Right lung (tissue), 10 donors: ENCODE measurements at places on chromosomes 3 and 15. TPM values are rescaled to one million over a fixed set of nuclear protein-coding genes. Genes with fewer than 3 reads are reported as not detected.

DNA sequence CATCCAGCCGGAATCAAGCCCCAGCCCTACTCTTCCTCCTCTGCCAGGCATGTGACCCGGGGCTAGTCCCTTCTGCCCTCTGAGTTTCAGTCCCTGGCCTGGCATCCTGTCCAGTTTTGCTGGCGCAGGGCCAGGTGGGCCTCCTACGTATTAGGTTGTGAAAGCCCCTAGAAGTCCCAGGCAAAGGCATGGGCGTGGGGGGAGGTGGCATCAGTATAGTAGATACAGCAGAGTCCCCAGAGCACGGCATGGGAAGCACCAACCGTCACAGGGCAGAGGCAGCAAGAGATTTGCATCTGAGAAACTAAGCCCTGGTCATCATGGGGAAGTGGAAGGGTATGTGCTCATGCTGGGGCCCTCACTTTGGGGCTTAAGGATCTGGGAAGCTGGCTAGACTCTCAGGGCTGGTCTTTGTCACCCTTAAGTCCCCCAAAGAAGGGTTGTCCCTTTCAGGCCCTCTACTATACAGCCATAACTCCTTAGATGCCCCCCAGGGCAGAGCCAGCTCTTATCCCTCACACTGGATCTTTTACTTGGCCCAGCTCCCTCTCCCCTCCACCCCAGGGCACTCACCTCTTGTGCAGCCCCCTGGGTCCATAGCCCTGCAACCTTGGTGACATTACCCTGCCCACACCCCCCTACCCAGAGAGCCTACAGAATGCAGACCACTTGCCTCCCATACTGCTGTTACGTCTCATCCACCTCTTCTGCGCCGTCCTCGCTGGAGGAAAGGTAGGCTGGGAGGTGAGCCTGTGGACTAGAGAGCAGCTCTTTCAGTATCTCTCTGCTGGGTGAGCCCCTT is 11.3 kb downstream of the NBEAL2 start:
- no peak for DNase-seq

- DNase-seq: no peak
These were observed 9.2 kb upstream of the SLC6A1 start for GRCh38 chr3:10983219-10983916.

GRCh38 chr3:54304877-54305276 is 182.5 kb downstream of the CACNA2D3 start:
- no peak for DNase-seq

DNA sequence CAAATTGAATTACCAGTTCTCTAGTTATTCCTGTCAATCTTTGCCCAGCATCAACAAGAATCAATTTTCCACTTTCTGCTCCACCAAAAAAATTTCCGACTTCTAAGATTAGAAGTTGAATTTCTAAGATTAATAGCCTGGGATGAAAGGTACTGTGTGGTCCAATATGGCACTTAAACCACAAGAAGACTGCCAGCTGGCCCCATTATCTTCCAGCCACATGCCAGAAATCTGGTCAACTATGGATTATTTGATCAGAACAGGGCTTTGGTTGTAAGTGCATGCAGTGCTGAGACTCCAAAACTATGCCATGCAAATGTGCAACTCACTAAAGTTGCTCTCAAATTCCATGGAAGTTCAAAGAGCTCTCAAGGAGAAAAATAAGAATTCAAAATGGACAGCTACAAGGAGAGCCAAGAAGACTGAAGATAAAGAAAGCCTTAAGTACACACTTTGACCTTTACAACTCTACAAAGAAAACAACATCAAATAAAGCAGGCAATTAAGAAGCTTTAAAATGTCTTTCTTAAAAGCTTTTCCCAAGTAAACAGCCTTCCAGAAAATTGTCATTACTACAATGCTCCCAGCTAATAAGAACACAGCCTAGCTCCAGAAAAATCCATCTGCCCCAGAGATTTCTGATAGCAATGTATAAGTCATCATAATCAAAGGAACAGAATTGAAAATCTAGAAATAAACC is 64.2 kb downstream of the ST3GAL6 start:
- DNase-seq: no peak

GRCh38 chr15:99683000-99683670 is 50.1 kb downstream of the LYSMD4 start:
- no peak for DNase-seq

- DNase-seq: no peak
These were observed 46.9 kb downstream of the SFMBT1 start for GRCh38 chr3:52998771-52999513.

DNA sequence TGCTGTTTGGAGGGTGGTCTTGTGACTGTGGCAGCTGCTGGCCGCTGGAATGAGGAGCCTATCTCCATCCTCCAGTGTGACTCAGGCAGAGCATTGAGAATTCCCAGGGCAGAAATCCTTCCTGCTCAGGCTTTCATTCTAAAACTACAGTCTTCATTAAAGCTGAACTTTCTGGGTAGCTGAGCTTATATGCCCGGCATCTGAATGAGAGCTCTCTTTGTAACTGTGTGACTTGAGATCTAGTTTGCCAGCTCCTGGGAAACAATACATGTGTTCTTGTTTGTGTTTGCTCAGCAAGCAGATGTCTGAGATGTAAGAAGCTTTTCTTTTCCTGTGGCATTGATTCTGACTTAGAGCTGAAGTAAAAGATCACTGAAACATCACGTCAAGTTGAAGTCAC is 22.4 kb downstream of the RLBP1 start:
- no peak for DNase-seq

DNA sequence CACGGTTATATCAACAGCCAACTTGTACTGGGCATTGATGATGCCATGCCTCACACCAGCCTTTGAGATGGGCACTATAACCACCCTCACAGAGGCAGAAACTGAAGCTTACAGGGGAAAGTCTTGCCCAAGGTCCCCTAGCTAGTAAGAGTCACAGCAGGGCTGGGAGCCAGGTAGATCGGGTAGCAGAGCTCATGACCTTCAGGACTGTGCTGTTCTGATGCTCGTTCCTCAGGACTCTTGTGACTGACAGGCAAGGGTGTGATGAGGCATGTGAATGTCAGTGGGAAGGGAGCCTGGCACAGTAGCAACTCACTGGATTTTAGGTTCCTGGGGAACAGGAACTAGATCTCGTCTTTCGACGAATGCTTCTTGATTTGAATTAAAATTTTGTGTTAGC is 65.7 kb downstream of the RLBP1 start:
- no peak for DNase-seq

The DLL4 gene
- polyA plus RNA-seq: 22.5 TPM

The ARPP21 gene
- polyA plus RNA-seq: 0.20 TPM

The THSD4 gene
- polyA plus RNA-seq: 27.2 TPM

The FGF12 gene
- 5.7 TPM for polyA plus RNA-seq

The ENTPD3 gene
- 9.4 TPM for polyA plus RNA-seq
